Left ventricle myocardium superior (tissue), 1 donor: ENCODE measurements at places on chromosomes 16 and 17. TPM values are rescaled to one million over a fixed set of nuclear protein-coding genes. Genes with fewer than 3 reads are reported as not detected.

DNA sequence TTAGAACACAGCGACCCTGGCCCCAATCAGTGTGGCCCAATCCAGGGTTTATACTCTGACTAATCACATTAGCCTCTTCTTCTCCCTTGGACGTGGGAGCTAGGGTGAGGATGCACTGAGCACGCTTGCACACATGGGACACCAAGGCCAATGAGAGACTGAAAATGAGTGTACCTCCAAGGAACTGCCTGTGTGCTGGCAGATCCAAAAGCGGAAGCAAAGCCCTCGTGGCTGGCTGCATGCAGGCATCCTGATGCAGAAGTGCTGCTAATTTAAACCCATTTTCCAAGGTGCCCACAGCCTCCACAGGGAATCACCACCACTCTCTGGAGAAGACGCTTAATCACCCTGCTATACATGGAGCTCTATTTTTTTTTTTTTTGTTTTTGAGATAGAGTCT is 375.3 kb upstream of the XYLT1 start:
- no peak for DNase-seq

DNA sequence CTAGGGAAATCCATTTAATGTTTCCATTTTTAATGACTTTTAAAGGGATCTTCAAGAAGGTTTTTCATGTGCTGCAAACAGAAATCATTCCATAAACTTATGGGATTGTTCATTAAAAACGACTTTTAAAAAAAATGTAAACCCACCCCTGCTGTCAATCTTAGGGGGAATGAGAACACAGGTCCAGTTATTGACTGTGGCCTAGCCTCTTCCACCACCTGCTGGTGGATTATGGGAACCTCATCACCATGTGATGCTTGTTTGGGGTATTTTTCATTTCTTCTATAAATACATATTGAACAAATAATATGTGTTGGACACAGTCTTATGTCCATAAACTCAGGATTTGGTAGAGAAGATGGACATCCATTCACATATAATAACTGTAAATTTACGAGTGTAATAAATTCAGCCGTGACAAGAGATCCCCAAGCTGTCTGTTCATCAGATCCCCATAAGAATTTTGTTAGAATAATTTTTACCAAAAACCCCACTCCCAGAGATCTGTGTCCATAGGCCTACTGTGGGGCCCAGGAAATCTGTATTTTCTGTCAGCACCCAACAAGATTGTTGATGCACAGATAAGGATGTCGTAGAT is 42.0 kb upstream of the TMC5 start:
- no peak for DNase-seq

DNA sequence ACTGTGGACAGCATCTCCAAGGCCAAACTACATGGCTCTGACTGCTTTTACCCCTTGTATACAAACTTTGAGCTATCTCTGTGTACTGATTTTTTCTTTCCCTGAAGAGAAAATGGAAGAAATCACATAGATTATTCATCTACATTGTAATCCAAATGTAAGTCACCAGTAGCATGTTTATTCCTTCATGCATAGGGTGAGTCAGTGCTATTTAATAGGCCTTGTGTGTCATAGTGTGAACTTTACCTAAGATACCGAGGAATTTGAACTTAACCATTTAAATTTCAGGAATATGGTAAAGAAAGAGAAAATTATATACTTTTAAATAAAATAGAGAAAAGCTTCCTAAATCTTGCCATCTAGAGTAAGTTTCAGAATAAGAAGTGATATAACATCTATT is 16.5 kb downstream of the PHKB start:
- no peak for DNase-seq

GRCh38 chr17:36500745-36501225 is 14.3 kb downstream of the ZNHIT3 start:
- DNase-seq: no peak

GRCh38 chr17:21003007-21003621 is 39.7 kb downstream of the USP22 start:
- DNase-seq: no peak

DNA sequence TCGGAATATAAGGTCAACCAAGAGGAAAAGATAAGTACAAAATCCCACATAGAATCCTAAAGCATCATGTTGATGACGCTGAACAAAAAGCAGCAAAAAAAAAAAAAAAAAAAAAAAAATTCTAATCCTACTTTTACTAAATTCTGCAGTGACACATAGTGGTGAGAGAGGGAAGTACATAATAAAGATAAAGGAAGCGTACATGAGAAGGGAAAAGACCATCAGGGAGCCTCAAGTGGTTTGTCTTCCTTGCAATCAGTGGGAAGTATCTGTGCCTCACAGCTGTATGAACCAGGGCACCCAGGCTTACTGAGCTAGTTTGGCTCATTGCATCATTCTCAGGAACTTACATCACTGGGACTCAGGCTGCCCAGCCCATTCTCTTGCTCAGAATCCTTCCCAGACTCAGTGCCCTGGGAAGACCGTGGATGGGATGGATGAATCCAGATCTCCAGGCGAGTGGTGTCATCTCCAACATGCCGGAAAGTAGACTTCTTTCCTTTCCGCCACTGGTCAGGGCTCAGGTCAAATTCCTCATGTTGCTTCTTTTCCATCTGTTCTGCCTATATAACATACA is 21.2 kb downstream of the SMG6 start:
- no peak for DNase-seq

GRCh38 chr16:89687092-89687940 is 827 bp downstream of the CDK10 start:
- DNase-seq: peak; percentile 27

DNA sequence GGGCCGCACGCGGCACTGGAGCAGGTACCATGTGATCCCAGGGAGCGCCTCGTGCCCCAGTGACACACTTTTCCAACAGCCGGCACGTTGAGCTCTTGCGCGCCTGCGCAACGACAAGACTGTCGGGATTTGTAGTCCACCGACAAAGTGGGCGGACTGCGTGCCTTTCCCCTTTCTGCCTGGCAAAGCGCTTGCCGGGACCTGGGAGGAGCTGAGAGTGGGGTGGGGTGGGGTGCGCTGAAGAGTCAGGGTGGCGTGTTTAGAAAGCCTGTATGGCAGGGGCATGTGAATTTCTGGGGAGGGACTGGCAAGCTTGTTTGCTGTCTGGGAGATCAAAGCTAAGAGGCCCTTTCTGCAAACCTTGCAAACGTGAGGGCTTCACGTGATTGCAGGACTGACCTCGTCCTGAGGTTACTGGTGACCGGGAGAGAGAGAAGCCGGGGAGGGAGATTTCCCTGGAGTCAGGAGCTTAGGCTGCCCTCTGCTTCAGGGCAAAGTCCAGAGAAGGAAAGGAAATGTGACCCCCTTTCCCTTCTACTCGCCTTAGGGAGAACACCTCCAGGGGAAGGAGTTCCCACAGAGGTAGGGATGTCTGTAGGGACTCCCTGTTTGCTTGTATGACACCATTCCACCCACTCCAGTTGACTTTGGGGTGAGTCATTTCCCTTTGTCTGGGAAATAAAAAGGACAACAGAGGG is 429 bp upstream of the NR1D1 start:
- peak; percentile 99 for DNase-seq

DNA sequence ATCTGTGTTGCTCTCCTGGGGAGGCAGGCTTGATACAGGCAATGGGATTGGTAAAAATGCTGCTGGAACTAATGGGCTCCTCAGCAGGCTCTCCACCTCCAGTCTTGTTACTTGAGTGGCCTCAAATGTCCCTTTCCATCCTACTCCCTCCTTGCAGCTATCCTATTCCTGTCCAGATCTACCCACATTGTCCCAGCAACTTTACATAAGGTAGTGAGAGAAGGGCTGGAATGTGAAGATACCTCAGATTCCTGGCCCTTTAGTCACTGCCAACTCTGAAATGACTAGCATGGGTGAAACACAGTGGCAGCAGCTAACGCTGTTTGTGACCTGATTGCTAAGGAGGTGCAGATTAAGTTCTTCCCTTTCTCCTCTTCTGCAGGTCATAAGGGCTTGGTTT is 210.1 kb upstream of the HS3ST4 start:
- no peak for DNase-seq

Gene SOST
- total RNA-seq: not detected

DNA sequence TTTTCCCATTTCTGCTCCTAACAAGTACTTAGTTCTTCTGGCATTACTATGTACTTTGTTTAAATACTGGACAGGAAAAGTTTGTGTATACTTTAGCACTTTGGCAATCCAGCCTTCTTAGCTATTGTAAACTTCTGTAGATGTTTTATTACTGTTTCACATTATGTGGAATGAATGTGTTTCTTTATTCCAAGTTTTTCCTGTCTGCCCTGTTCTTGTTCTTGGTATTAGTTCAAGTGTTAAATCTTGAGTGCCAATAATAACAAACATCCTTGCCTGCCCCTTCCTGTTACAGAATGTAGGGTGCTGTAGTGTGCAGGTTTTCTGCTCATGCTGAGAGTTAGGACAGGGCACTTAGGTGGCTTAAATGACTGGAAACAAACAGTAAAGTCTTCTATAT is 7.3 kb upstream of the CAPNS2 start:
- DNase-seq: no peak

Gene CCL16
- not detected for total RNA-seq

DNA sequence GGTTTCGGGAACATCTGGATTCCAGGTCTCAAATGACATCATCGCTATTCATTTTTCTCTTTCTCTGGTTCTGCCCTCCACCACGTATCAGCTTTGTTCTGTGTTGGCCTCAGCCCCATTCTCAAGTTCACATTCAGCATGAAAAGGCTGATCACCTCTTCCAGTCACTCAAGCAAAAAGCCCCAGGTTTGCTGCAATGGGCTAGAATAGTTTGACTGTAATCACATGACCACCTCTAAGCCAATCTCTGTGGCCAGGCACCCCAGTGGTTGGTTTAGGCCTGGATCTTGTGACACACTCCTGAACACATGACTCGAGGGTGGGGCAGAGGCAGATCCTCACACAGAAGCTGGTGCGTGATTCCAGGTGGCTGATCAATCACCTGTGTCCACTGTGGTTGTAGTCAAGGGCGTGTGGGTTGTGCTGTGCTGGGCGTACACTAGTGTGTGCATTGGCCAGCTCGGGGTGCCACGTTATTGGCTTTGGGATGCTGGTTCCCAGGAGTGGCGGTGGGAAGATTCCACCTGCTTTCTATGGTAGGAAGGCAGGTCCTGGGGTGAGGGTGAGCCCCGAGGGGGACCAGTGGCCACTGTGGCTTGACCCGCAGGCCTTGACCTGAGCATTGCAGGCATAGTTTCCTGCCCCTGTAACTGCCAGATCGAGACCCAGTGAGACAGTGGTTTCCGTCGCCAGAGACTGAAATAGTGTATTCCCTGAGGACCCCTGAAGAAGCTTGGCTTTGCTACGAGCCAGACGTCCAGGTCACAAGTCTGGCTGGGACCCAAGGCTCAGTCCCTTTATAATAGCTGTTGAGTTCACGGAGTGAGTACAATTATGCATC is 12.0 kb downstream of the EEF2K start:
- peak; percentile 45 for DNase-seq

Gene EFCAB5
- 0.35 TPM for total RNA-seq

- no peak for DNase-seq
These were observed 17.3 kb downstream of the COG1 start for GRCh38 chr17:73210002-73210678.

DNA sequence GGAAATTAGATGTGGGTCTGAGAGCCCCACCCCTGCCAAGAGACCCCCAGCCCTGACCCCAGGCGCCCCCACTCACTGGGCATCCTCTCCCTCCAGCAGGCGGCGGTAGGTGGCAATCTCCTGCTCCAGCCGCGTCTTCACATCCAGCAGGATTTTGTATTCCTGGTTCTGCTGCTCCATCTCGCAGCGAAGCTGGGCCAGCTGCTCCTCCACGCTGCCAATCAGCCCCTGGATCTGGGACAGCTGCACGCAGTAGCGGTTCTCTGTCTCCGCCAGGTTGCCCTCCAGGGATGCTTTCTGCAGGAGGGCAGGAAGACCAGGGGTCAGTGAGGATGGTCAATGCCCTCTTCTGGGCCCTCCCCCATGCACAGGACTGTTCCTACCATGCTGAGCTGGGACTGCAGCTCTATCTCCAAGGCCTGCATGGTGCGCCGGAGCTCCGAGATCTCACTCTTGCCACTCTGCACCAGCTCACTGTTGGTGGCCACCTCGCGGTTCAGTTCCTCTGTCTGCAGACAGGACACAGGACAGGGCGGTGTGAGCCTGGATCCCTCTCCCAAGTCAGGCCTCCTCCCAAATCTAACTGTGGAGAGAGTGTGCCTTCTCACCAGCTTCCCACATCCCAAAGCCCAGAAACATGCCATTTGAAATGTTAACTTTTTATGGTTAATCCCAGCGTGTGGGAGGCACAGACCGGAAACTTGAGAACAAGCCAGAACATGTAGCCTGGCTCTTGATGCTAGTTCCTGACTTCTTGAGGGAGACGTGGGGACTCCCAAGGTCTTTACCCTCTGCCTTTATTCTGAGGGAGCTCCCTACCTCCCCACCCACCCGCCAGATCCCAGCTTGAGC is 3.6 kb downstream of the KRT17 start:
- no peak for DNase-seq

- no peak for DNase-seq
These were observed 13.7 kb downstream of the WNT9B start for GRCh38 chr17:46865100-46865499.

DNA sequence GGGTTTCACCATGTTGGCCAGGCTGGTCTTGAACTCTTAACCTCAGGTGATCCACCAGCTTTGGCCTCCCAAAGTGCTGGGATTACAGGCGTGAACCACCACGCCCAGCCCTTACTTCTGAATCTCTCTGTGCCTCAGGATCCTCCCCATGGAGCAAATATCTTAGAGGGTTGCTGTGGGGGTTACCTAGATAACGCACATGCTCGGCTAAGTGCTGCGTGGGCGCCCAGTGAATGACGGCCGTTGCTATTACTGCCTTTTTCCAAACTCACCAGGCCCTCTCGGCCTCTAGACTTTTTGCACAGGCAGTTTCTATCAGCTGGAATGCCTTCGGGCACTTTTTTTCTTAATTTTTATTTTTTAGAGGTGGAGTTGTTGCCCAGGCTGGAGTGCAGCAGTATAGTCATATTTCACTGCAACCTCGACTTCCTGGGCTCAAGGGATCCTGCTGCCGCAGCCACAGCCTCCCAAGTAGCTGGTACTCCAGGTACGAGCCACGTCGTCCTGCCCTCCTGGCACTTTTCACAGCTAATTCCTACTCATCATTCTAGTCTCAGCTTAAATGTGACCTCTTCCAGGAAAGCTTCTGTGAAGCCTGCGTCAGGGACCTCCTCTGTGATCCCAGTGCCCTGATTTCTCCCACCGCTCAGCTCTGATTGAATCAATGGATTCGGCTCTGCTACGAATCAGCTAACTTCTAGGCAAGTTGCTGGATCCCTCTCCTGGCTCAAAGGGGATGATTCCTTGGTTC is 8.6 kb downstream of the CCDC102A start:
- DNase-seq: no peak

Gene HOXB4
- 0.79 TPM for total RNA-seq
